ENCODE measurements at places on chromosomes 1 and 21. TPM values are rescaled to one million over a fixed set of nuclear protein-coding genes. Genes with fewer than 3 reads are reported as not detected.

PDZK1IP1 gene
- total RNA-seq: not detected

AMPD1 gene
- not detected for total RNA-seq

LEPROT gene
- total RNA-seq: 98.9 TPM

SPTA1 gene
- total RNA-seq: 1.7 TPM

LCE1C gene
- total RNA-seq: not detected

CCDC190 gene
- 0.11 TPM for total RNA-seq

CD5L gene
- total RNA-seq: not detected

GJA8 gene
- not detected for total RNA-seq

CCSAP gene
- 3.8 TPM for total RNA-seq

KRTAP24-1 gene
- not detected for total RNA-seq
